ENCODE measurements at places on chromosomes 1 and 21.

- no peak for DNase-seq
These were observed 55.7 kb downstream of the PRKCZ start for GRCh38 chr1:2105781-2106524.

DNA sequence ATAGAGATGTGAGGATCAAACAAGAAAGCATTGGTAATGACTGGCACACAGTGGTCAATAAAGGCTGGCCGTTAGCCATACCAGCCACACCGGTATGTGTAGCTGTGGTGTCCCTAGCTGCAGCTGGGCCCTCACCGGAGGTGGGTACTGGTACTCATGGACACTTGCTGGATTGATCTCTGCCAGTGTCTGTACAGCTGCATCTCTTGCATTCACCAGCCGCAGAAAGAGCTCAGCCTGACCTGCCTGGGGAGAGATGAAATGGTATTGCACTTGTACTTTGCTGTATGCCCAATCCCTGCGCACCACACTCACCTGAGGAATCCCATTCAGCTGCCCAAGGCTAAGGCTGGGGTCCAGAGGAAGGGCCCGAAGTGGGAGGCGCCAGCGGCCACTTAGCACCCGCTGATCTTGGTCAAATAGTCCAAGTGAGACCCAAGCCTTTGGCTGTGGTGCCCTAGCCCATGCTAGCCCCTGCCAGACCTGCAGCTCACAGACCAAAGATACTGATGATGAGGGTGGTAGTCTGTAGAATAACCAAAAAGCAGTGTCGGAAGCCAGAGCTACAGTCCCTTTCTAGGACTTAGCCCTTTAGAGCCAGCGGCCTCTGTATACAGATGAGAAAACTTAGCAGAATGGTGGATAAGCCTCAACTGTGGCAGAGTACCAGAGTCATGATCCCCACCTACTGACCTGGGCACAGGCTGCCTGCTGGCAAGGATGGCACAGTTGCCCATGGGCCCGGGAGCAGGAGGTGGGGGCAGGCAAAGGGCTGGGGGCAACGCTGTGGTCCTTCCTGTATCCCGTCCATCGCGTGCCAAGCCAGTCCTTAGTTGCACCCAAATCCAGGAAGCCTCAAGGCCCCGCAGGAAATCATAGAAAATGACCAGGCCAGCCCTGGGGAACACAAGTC, 3.0 kb downstream of the CCDC17 start:
- no peak for DNase-seq

DNA sequence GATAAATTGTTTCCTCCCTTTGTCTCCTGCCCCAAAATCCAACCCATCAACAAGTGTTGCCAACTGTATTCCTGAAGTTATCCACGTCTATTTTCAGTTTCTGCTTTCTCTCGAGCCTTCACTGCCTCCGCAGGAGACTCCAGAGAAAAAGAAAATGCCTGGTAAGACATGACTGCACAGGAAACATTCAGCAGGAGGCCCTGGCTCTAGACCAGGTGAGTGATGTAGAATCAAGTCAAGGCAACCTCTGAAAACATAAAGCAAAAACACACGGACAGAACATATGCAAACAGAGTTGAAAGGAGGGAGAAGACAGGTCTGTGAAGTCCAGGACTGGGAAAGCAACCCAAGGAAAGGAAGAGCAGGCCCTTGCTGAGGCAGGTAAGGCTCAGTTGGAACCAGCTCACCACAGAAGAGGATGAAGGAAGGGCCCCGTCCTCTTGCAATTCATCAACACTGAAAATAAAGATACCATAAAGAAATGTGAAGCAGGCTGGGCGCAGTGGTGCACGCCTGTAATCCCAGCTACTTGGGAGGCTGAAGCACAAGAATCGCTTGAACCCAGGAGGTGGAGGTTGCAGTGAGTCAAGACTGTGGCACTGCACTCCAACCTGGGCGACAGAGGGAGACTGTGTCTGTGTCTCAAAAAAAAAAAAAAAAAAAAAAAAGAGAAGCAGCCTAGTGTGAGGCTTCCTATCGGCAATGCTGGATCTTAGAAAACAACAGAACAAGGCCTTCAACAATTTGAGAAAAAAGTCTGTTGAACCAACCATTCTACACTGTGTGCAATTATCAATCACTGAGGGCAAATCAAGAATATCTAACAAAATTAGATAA, 8.8 kb downstream of the NOL9 start:
- peak; percentile 6 for DNase-seq

DNA sequence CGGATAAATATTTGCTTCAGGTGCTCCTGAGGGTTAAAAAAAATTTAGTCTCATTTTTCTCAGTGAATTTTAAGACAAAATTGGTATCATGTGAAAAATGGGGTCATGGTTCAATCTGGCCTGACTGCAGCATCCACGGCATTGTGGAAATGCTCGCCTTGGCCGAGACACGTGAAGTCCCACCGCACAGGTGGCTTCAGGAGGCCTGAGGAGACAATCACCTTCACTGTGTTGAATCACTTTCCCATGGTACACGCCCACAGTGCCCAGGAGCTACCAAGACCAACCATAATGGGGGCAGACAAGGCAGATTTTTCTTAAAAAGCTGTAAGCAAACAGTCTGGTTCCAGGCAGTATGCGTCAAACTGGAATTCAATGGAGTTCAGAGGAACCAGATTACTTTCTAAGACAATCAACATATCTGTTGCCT, 11.0 kb upstream of the CPLANE2 start:
- no peak for DNase-seq

- DNase-seq, result no peak
These were observed 17.2 kb downstream of the SPOCD1 start for GRCh38 chr1:31798433-31799195.

GRCh38 chr1:178821134-178821866, 49.6 kb downstream of the ANGPTL1 start:
- DNase-seq, result no peak

GRCh38 chr1:67560580-67561255, 124.3 kb upstream of the GADD45A start:
- no peak for DNase-seq

DNA sequence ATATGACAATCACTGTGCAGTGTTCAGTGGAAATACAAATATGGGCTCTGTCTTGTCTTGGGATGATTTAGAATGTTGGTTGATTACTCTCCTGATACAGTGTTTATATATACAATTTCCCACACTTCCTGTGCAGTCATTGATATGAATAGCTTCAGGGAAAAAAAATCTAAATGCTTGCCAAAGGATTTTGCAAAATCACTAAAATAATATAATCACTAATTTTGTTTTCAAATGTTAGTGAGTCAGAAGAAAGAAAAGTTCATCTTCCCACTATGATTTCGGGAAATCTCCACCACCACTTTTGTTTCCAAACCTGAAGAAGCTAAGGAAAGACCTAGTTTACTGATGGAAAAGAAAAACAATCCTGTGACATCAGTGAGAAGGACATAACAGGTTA, 32.1 kb upstream of the CHRM3 start:
- DNase-seq, result no peak

GRCh38 chr1:183209533-183210158, 23.6 kb downstream of the LAMC2 start:
- no peak for DNase-seq

DNA sequence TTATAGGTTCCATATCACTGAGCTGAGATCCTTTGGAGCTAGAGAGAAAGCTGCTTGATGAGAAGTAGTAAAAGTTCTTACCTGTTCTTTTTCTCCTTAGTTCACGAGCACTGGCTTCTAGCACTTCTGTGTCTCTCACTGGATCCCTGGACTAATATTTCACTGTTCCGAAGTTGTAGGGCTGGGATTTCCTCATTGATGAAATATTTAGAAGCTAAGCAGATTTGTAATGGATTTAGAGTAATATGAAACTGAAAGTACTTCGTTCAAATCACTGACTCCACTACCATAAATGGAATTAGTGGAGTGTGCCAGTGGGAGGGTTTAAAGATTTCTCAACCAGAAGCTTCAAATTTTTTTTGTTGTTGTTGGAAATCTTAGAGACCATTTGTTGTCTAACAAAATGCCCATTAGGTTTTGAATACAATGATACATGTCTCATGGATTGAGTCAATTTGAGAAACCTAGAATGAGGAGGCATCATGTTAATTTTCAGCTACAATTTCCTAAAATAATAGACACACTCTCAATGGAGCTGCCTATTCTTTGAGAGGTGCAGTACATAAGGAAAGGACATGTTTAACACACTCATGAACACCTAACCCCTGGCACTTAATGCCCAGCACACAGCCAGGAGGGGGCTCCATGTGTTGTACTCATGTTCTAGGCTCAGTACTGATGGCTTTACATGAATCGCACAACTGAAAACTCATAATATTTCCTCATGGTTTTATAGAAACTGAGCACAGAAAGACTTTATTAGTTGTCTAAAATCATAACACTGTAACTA, at the start of gene GBP1:
GBP1 (minus strand) TSS at position 130 of the 790 bp plus-strand sequence. CDS start 1,974 bp downstream, outside the sequence.
- DNase-seq, result peak; percentile 64

GRCh38 chr1:59427155-59427554, 130.3 kb downstream of the FGGY start:
- DNase-seq, result no peak

- DNase-seq, result no peak
These were observed 40.4 kb downstream of the LIN9 start for GRCh38 chr1:226268421-226269124.

DNA sequence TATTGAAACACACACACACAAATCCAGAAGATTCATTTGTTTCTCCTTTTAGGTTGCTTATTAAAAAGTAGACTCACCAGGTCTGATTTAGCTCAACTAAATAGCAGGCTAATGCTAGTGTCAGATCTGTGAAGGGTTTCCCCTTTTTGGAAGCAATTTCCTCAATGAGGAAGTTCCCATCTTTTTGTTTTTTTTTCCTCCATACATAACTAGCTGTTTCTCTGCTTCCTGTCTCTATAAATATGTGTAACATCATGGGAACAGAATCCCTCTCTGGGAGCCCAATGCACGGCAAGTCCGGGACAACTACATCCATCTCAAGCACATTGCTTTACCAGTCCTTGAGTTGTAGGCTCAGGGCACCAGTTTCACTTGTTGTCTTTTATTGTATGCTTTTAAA, 1421.1 kb downstream of the PLA2G4A start:
- no peak for DNase-seq

DNA sequence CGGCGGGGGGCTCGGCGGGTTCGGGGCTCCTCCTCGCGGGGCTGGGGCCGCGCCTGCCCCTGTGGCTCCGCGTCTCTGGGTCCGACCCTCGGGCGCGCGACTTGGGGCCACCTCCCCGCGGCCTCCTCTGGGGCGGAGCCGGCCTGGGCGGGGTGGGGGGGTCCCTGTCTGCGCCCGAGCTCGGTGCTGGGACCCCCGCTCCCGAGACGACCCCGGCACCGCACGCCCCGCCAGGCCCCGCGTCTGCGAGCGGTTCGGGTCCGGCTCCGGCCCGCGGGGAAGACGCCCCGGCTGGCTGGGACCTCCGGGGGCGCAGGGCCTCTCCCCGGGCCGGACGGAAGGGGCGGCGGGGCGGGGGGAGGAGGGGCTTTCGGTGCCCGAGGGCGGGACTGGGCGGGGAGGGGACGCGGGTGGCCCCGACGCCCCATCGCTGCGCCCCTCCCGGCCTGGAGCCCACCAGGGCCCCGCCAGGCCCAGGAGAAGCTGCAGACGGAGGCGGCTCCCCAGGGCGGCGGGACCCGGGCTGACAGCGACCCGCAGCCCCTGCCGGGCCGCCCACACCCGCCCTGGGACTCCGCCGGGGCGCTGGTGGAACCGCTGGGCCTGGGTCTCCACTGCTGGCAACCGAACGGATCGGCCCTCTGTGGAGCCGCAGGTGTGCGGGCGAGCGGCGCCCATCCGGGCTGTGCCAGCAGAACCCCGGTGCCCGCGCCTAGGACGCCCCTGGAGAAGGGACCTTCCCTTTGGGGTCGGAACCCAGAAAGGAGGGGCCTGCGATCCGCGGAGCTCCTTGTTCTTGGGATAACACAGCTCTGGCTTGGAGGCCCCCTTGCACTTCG, 610 bp downstream of the COL6A2 start:
- DNase-seq, result no peak

DNA sequence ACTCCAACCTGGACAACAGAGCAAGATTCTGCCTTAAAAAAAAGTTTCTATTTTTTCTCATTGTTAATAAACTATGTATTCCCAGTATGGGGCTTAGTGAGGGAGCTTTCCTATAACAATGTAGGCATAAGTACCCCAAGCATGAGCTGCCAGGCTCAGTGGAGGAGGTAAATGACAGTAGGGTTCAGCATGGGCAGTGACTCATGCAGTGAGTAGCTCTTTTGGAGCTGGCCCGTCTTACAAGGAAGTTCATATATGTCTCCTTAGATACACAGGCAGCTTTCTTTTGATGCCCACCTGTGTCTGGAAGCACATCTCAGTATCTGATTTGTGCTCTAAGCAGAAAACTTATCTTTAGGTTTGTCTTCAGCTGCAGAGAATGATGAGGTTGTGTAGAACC, 57.9 kb downstream of the ZNF678 start:
- no peak for DNase-seq

DNA sequence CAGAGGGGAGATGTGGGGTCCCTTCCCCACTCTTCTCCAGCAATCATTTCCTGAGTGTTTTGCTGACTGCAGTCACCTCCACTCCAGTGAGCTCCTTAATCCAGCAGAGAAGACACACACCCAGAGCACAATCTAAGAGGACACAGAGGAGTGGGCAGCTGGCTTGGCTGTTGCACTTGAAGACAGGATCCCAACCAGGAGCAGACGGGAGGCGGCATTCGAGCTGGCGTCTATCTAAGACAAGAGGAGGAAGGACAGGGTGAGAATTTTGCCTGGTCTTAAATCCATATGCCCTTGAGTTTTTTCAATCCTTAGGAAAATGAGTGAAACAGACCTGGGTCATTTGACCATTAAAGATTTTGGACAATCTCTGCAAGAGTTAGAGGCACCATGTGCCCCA, 56.1 kb upstream of the SIM2 start:
- DNase-seq, result no peak

- no peak for DNase-seq
These were observed 102.5 kb downstream of the LYPLAL1 start for GRCh38 chr1:219276049-219276738.
